ENCODE measurements at places on chromosomes 6 and 20. TPM values are rescaled to one million over a fixed set of nuclear protein-coding genes. Genes with fewer than 3 reads are reported as not detected.
A peak's percentile ranks its signal among the peaks of the same experiment; 100 is the strongest.

GRCh38 chr6:116616737-116617053 lies 416 bp downstream of the RSPH4A start:
- no peak for DNase-seq

PGBD1 gene
- total RNA-seq, result 2.3 TPM

PMEPA1 gene
- 24.7 TPM for total RNA-seq

- no peak for DNase-seq
Measured at GRCh38 chr6:149212892-149213801, 104.4 kb upstream of the TAB2 start.

TNNC2 gene
- not detected for total RNA-seq

DNA sequence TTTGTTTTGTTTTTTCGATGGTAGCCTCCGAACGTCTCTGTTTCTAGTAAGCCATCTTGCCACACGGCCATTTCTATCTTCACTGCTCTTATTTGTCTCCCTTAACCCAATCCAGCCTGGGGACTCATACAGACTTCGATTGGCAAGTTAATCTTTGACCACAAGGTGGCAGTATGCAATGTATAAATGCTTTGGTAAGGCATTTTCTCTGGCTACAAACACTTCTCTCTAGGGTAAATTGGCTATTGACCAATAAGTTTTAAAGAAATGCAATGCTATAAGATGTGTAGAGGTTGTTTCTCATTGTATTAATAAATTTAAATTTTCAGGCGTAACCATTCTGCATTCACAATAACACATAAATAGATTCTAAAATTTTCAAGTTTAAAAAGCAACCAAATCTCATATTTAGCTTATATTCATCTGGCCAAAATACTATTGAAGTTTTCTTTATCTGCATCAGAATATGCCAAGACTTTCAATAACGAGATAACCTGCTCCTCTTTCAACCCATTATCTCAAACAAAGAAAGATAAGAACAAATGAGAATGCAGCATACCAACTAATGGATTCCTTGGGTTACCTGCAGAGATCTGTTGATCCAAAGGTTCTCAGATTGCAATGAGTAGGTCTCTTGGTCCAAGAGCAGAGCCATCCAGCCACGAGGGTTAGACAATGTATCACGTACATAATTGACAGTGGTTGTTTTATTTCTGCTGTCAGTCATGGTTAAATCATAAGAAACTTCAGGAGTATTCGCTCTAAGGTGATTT lies 231.9 kb downstream of the PKHD1 start:
- no peak for DNase-seq

DNA sequence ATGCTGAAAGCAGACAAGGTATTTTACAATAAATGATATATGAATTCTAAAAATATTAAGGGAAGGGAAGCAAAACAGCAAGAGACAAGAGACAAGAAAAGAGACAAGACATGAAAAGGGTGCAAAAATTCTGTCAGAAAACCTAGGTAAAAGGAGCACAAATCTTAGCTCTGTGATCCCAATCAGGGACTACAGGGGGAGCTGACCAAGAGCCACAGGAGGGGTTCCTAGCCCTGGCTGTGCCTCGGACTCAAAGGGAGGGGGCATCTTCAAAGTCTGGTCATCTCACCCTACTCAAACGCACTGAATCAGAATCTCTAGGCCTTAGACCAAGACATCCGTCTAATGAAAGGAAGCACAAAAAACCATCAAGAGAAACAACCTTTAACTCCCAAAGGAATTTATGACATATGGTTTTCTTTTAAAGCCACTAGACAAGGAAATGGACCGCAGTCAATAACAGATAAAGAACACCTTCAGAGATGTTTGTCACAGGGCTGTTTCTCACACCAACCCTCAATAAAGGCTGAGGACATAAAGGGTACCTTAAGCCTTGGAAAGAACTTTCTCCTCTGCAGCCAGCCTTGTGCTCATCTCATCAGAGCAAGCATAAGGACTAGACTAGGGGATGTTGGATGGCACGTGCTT lies 130.4 kb upstream of the CDYL start:
- no peak for DNase-seq

GRCh38 chr6:71250099-71250602 lies 38.5 kb upstream of the OGFRL1 start:
- no peak for DNase-seq

GRCh38 chr20:13302647-13303450 lies 81.8 kb downstream of the ISM1 start:
- DNase-seq, result no peak

ATP6V1G2 gene
- 2.1 TPM for total RNA-seq

DNA sequence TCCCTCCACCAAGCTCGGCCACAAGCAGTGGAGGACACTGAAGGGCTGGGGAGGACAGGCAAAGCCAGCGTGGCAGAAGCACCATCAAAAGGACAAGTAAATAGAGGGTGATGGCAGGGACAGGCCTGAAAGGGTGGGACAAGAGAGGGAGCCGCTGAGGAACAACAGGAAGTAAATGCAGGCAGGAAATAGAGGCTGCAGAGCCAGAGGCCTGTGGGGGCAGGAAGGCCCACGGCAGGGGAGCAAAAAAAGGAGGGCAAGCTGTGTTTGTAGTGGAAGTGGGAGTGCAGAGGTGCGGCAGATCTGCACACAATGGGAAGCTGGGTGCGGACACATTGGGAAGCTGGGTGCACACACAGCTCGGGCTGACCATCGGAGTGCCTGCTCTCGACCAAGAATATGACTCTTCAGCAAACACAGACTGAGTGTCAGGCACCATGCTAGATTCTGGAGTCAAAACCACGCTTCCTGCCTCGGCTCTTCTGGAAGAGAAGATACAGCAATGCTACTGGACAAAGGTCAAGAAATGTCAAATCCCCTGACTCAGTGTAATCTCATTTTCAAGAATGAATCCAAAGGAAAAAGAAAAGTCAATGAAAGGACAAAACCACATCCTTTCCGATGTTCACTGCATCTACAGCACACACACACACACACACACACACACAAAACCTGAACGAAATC lies 40.4 kb upstream of the RAB22A start:
- no peak for DNase-seq

DNA sequence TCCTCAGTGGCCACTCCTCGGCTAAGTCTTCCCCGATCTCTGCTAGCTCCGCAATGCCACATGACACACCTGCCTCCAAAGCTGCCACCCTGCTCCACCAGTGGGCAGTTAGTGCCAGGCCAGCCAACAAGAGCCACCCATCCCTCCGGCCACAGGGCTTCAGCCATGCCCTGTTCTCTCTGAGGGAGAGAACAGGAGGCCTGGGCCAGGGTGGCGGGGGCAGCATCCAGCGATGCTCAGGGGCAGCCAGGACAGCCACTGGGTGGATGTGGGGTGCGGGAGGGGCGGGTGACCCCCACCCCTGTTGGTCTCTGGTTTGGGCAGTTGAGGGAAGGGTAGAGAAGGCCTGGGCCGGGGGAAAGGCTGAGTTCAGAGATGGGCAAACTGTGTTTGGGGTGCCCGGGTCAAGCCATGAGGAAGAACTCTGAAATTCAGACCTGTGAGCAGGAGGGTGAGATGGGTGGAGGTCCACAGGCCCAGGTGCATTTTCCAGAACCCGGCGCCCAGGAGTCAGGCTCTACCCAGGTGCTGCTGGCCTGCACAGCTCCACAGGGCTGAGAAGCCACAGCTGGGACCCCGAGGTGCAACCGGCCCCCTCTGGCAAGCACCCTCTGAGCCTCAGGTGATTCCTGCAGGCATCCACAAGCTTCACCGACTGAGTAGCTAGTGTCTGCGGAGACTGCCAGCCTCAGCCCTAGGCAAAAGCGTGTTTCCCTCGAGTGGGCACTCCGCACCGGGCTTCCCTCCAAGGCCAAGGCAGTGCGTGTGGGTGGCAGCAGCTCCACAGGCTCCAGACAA lies 91.1 kb downstream of the SULF2 start:
- no peak for DNase-seq

- no peak for DNase-seq
Measured at GRCh38 chr20:19253316-19253715, 40.9 kb downstream of the SLC24A3 start.

- no peak for DNase-seq
Measured at GRCh38 chr6:47428288-47428687, 49.3 kb upstream of the CD2AP start.

DNA sequence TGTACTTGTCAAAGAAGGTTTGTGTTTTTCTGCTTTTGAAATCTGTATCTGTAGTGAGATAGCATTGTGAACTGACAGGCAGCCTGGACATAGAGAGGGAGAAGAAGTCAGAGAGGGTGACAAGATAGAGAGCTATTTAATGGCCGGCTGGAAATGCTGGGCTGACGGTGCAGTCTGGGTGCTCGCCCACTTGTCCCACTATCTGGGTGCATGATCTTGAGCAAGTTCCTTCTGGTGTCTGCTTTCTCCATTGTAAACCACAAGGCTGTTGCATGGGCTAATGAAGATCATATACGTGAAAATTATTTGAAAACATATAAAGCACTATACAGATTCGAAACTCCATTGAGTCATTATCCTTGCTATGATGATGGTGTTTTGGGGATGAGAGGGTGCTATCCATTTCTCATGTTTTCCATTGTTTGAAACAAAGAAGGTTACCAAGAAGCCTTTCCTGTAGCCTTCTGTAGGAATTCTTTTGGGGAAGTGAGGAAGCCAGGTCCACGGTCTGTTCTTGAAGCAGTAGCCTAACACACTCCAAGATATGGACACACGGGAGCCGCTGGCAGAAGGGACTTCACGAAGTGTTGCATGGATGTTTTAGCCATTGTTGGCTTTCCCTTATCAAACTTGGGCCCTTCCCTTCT lies 18.4 kb downstream of the CD83 start:
- no peak for DNase-seq

DNA sequence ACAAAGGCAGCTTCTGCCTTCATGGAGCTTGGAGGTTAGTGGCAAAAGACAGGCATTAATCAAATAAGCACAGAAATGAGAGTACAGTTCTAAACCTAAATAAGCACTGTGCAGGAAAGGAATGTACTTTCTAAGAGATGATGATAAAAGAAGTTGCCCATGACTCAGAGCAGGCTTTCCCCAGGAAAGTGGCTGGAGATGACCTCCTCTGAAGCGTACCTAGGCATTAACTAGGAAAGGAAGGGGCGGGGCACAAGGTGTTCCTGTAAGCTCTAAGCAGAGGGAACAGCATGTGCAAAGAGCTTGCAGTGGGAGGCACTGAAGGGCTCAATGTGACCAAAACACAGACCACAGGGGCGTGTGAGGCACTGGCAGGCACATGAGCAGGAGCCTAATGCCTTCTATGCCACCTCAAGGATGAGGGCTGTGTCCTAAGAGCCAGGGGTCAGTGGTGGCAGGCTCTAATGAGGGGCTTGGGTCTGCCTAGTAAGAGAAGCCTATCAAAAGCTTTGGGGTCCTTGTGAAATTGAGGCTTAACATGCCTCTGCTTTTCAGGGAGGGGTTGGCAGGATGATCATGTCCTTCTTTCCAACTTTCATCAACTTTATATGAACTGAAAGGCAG lies 4.9 kb downstream of the SSTR4 start:
- DNase-seq, result no peak

DSTN gene
- total RNA-seq, result 836 TPM

DNA sequence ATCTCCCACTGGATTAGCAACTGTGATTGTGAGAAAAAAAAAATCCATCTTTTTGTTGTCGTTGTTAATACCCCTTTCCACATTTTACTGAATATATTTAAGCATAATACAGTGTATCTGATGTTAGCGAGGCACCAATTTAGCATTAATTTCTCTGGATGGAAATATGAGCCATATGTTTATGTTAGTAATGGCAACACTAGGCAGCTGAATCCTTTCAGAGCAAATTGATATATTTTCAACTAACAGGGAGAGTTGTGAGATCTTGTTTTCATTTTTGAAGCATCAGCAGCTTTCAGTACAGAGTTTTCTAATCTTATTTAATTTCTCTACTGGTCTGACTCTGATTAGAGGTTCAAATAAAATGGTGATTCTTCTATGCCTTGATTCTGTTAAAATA lies 84.8 kb upstream of the HDAC2 start:
- no peak for DNase-seq

GRCh38 chr20:41387444-41387851 lies 20.8 kb upstream of the EMILIN3 start:
- peak; percentile 44 for DNase-seq

DNA sequence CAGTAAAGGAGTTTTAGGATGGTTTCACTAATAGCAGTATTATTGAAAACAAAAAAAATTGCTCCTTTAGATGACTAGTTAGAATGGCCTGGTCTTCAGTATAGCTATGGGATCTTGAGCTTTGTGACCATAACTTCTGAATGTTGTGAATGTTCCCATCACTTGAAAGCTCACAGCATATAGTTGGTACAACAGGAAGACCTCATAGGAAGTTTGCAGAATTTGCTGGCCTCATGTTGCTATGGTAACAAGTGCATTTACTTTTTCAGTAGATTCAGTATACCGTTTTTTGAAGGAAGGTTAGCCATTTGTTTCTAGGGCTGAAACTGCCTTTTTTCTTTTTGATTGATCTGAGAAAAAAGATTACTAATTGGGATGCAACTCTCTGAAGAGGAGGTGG lies 8.3 kb downstream of the PHF3 start:
- no peak for DNase-seq

GRCh38 chr20:50594231-50594590 lies 84.0 kb downstream of the PTPN1 start:
- DNase-seq, result peak; percentile 14

SIRPB1 gene
- total RNA-seq, result 0.82 TPM

GRCh38 chr6:127148511-127148910 lies 30.0 kb downstream of the RSPO3 start:
- DNase-seq, result no peak

DNA sequence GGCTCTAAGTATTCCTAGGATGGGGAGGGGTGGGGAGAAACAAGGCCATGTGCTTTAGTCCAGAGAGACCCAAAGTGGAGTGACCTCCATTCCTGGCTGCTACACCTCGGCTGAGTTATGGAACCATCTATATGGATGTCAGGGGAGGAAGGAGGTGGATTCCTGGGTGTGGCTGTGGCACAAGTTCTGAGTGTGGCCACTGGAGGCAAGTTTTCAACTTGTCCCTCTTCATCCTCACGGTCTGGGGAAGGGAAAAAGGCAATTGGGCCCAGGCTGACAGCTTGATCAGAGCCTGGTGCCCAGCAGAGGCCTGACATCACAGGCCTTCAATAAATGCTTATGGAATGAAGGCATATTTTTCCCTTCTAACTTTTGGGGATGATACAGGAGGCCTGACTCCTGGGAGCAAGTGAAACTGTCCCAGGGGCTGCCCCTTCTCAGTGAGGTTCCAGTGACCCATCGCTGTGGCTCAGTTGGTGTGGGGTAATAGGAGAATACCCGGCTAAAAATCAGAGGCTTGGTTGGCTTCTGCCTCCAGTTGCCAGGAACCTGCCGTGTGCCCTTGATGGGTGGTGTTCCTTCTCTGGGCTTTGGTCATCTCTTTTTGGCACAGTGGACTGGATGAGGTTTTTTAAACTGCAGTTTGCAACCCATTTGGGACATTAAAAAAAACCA lies 1.8 kb upstream of the ITPR3 start:
- no peak for DNase-seq

LPA gene
- total RNA-seq, result not detected

- no peak for DNase-seq
Measured at GRCh38 chr6:38509713-38510112, 130.0 kb downstream of the BTBD9 start.

BMP7 gene
- total RNA-seq, result 32.2 TPM

- no peak for DNase-seq
Measured at GRCh38 chr20:37362231-37362792, 16.4 kb downstream of the SRC start.

All from left ventricle myocardium superior (tissue), 1 donor.